ENCODE measurements at places on chromosomes 12 and 14. TPM values are rescaled to one million over a fixed set of nuclear protein-coding genes. Genes with fewer than 3 reads are reported as not detected.

- peak; percentile 71 for DNase-seq
- no peaks in the 10 kb centered on the region for H3K36me3 ChIP-seq
- peak overlapping the region; percentile 67 for H3K27ac ChIP-seq
- peaks cover 3% of the 10 kb centered on the region for H3K4me1 ChIP-seq
Observed at GRCh38 chr12:6961695-6962284, 8.7 kb downstream of the PHB2 start.

GRCh38 chr12:11943919-11944700 is 126.6 kb upstream of the BCL2L14 start:
- H3K36me3 ChIP-seq: peaks cover 8% of the 10 kb centered on the region
- no peak overlapping the region for H3K27ac ChIP-seq
- no peak for DNase-seq

DNA sequence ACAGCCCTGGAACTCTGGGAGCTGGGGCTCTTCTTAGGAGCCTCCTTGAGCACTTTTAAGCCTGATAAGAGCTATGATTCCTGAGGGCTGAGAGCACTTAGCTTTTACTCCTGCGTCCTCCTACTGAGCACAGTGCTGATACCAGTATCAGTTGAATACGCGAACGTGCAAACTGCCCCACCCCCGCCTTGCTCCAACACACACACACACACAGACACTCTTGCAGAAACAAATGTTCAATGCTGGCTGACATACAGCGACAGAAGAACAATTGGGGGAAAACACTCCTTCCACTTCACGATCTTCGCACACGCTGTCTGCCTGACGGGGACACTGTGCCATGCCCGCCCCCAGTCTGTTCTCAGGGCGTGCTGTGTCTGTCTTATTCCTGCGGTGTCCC is 57.2 kb upstream of the DLK1 start:
- H3K36me3 ChIP-seq: no peaks in the 10 kb centered on the region
- peaks cover 14% of the 10 kb centered on the region for H3K27me3 ChIP-seq
- no peak overlapping the region for H3K4me3 ChIP-seq
- DNase-seq: no peak
- peaks cover 40% of the 10 kb centered on the region for H3K4me1 ChIP-seq

VRK1 gene
- total RNA-seq: 50.5 TPM

DNA sequence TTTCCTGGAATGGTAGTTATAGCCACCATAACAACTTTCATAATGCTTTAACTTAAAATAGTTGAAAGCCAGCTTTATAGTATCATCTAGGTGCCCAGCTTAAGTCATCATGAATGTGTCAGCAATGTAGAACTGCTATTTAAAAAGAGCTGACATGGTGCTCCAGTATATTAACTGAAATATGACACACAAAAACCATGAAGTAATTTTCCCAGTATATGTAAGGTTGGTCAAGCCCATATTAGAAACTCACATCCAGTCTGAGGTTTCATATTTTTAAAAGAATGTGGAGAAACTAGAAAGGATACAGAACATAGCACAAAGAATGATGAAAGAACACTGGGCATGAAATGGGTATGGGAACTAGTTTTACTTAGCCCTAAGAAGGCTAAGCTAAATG is 121.3 kb upstream of the KRAS start:
- no peak overlapping the region for H3K4me3 ChIP-seq
- H3K27ac ChIP-seq: no peak overlapping the region
- H3K27me3 ChIP-seq: no peaks in the 10 kb centered on the region
- DNase-seq: no peak
- no peaks in the 10 kb centered on the region for H3K36me3 ChIP-seq

IFNG-AS1 gene
- total RNA-seq: not detected

OTX2 gene
- total RNA-seq: 18.8 TPM

DNA sequence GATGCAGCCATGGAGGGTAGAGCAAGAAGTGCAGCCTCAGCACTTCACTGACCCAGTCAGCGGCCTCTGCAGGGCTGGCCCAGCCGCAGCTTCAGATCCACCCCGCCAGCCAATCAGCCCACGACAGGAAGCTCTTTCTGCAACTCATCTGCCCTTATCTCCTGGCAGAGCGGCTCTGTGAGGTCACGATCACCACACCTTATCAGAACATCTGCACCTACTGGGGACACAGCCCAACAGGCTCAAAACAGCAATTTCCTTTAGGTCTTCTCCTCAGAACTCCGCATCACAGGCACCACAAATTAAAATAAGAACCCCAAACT is 287.3 kb downstream of the BCL11B start:
- no peak overlapping the region for H3K27ac ChIP-seq
- H3K4me3 ChIP-seq: no peak overlapping the region
- peaks cover 4% of the 10 kb centered on the region for H3K27me3 ChIP-seq
- no peaks in the 10 kb centered on the region for H3K4me1 ChIP-seq
- no peaks in the 10 kb centered on the region for H3K36me3 ChIP-seq
- no peak for DNase-seq

DNA sequence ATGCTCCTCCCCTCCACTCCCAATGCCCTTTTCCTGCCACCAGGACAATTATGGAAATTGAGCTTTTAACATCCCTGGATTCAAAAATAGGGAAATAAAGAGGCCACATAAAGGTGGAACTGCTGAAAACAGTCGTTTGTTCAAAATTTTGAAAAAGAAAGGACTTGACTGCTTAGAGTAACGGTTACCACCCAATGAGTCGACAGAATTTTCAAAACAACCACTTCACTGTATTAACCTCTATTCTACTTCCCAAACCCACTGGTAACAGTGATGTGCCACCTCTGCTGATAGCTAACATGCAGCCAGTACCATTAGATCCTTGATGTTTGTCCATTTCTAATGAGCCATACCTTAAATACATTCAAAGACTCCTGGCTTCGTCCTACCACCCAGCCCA is 4.9 kb downstream of the ST8SIA1 start:
- H3K27ac ChIP-seq: no peak overlapping the region
- H3K4me1 ChIP-seq: peaks cover 6% of the 10 kb centered on the region
- H3K4me3 ChIP-seq: no peak overlapping the region
- no peak for DNase-seq

GRCh38 chr12:94516985-94517384 is 57.3 kb upstream of the CEP83 start:
- H3K36me3 ChIP-seq: peaks cover 5% of the 10 kb centered on the region
- H3K27me3 ChIP-seq: no peaks in the 10 kb centered on the region
- DNase-seq: no peak
- no peak overlapping the region for H3K27ac ChIP-seq
- H3K4me3 ChIP-seq: no peak overlapping the region

DNA sequence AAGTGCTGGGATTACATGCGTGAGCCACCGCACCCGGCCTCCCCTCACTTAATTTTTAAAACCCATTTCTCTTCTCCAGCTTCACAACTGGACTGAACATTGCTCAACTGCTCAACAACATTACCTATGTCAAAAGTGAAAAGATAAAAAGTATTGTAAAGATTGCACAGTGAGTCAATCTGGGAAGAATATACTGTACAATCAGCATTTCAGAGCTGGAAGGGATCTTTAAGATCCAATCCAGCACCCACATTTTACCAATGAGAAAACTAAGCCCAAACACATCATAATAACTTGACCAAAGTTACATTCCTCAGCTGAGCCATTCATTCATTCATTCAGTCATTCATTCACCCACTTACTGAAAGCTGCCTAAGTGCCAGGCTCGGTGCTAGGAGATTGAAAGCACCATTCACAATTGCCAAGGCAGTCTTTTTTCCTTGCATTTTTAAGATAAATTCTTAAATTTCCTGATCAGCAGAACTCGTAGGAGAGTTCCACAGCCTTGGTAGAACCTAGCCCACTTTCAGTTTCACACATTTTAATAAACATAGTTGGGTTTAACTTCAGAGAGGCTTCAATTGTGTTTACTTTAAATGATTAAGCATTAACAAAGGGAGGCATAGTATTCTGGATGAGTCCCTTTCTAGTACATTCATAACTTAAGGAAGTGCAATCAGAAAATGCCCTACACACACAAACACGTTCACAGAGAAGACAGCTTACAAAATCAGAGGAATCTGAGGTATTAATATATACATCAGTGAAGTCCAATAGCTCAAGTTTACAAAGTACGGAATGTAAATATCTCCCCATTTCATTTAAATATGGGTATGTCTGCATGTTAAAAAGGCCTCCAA is 3.0 kb downstream of the GALNT4 start:
- H3K27me3 ChIP-seq: peaks cover 2% of the 10 kb centered on the region
- no peak for DNase-seq
- no peak overlapping the region for H3K27ac ChIP-seq
- H3K4me3 ChIP-seq: no peak overlapping the region

DNA sequence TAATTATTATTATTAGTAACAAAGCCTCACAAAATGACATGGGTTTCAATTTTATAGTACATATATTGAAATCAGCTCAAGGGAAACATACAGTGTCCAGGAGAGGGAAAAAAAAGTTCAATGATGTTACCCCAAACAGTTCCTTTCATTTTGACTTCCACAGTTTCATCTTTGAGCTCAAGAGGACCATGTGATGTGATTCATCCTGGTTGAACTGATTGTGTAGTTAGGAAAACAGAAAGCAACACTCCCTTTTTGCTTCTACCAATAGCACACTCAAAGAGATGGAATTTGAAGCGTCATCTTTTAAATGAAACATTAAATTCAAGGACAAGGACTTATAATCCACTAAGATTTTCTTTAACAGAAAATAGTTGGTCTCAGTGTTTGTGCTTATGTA is 461.0 kb downstream of the FOXG1 start:
- H3K4me3 ChIP-seq: no peak overlapping the region
- DNase-seq: no peak
- peaks cover 2% of the 10 kb centered on the region for H3K27me3 ChIP-seq
- H3K4me1 ChIP-seq: peaks cover 23% of the 10 kb centered on the region

- peaks cover 7% of the 10 kb centered on the region for H3K36me3 ChIP-seq
- no peak for DNase-seq
- H3K4me1 ChIP-seq: no peaks in the 10 kb centered on the region
- no peak overlapping the region for H3K4me3 ChIP-seq
Observed at GRCh38 chr12:38279756-38280155, 36.8 kb upstream of the ALG10B start.

DNA sequence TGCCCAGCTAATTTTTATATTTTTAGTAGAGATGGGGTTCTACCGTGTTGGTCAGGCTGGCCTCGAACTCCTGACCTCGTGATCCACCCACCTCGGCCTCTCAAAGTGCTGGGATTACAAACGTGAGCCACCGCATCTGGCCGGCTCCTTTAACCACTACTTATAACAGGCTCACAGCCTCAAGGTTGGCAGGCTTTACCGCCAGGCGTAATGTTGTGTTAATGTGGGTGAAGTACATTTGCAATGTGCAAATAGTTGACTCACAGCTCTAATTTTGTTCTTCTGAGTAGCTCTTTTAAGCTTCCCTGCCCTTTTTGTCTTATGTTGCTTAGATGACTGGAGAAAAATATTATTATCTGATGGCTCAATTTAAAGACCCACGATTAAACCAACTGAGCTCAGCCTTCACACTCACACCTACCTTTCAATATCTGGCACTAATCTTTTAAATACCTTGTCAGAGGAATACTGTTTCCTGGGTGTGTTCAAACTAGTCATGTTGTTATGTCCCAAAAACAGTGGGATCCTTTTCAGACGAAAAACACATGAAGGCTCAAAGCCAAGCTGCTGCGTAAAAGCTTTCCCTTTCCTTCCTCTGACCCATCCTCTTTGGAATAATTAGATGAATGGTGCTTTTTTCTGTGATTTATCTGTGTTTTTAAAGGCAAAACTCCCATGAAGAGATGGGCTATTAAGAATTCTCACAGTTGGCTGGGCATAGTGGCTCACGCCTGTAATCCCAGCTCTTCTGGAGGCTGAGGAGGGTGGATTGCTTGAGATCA is 57.2 kb upstream of the USP44 start:
- no peak overlapping the region for H3K27ac ChIP-seq
- no peaks in the 10 kb centered on the region for H3K36me3 ChIP-seq
- H3K4me3 ChIP-seq: no peak overlapping the region
- H3K4me1 ChIP-seq: no peaks in the 10 kb centered on the region

- H3K4me3 ChIP-seq: no peak overlapping the region
- no peak overlapping the region for H3K27ac ChIP-seq
- H3K27me3 ChIP-seq: peaks cover 20% of the 10 kb centered on the region
- H3K36me3 ChIP-seq: no peaks in the 10 kb centered on the region
Observed at GRCh38 chr12:111441107-111441928, 35.6 kb downstream of the SH2B3 start.

DNA sequence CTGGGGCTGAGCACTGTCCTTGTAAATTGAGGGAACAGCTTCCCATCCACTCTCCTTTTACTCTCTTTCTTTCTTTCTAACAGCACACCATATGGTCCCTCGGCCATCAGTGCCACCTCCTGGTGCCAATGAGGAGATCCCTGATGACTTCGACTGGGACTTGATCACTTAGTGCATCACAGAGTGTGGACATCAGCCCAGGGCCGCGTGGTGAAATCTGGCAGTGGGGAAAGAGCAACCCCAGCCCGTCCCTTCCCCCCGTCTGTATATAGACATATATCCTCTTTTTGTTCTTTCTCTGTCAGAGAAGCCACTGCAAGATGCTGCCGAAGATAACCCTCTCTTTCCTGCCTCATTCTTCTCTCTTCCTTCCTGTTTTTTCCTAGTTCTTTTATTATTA is 13.5 kb downstream of the C3AR1 start:
- H3K4me1 ChIP-seq: peaks cover 3% of the 10 kb centered on the region
- H3K27ac ChIP-seq: no peak overlapping the region
- H3K4me3 ChIP-seq: no peak overlapping the region

- H3K4me1 ChIP-seq: peaks cover 7% of the 10 kb centered on the region
- DNase-seq: peak; percentile 93
- H3K36me3 ChIP-seq: no peaks in the 10 kb centered on the region
- H3K27ac ChIP-seq: no peak overlapping the region
- no peak overlapping the region for H3K4me3 ChIP-seq
- no peaks in the 10 kb centered on the region for H3K27me3 ChIP-seq
Observed at GRCh38 chr12:3073438-3074250, 3.5 kb upstream of the TSPAN9 start.

GRCh38 chr14:70181276-70181675 is 7.5 kb downstream of the SLC8A3 start:
- no peak overlapping the region for H3K27ac ChIP-seq
- no peaks in the 10 kb centered on the region for H3K27me3 ChIP-seq
- H3K4me1 ChIP-seq: no peaks in the 10 kb centered on the region

DNA sequence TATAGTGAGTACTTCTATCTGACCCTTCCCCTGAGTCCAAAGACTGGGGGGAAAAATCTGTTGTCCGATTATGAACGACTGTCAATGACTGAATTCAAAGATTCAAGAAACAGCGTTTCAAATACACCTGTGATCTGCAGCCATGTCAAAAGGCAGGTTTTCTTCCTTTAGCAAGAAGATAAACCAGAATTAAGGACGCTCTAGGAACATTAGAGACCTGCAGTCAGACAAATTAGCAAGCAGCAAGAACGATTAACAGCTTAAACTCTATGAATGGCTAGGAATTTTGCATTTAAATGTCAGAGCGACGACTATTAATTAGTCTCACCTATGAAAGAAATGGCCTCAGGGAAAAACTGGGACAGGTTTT is 2.1 kb downstream of the DUSP6 start:
- no peak for DNase-seq
- peak overlapping the region; percentile 44 for H3K27ac ChIP-seq
- peaks cover 20% of the 10 kb centered on the region for H3K27me3 ChIP-seq
- peak overlapping the region; percentile 96 for H3K4me3 ChIP-seq

- no peaks in the 10 kb centered on the region for H3K36me3 ChIP-seq
- H3K4me3 ChIP-seq: no peak overlapping the region
- H3K27me3 ChIP-seq: peaks cover 6% of the 10 kb centered on the region
- no peaks in the 10 kb centered on the region for H3K4me1 ChIP-seq
- no peak overlapping the region for H3K27ac ChIP-seq
- DNase-seq: no peak
Observed at GRCh38 chr14:98906123-98906995, 365.6 kb downstream of the BCL11B start.

NPAS3 gene
- 2.4 TPM for total RNA-seq

PTCSC3 gene
- not detected for total RNA-seq

ACSM4 gene
- not detected for total RNA-seq
